ENCODE measurements at places on chromosomes 6 and 20. TPM values are rescaled to one million over a fixed set of nuclear protein-coding genes. Genes with fewer than 3 reads are reported as not detected.

DNA sequence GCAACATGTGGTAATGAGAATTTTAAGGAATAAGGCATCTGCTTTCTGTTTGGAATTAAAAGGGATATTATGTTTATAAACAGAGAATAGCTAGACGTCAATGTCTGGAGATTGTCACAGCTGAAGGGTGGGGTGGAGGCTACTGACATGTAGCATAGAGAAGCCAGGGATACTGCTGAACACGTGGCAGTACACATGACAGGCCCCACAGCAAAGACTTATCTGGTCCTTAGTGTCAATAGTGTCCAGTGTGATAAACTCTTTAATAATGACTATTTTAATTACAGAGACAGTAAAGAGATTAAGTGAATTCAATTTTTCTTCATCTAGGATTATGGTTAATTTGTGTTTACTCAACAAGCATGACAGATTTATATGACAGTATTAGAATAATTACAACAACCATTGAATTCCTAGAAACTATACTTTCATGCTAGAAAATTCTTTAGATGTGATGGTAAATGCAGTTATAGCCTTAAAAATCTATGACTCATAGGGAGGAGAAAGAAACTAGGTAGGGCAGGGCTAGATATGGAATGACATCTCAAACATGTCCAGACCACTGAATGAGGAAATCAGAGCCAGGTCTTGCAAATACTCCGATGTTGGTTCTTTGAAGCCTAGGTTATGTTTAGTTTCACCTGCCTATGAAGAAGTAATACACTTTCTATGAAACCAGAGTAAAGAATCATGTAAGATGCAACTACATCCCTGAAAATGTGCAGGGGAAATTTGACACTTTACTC, 399.5 kb downstream of the PHF3 start:
- no peak for DNase-seq

- no peak for DNase-seq
Observed at GRCh38 chr6:75345413-75345812, 60.8 kb upstream of the TMEM30A start.

- DNase-seq: no peak
Observed at GRCh38 chr6:118859517-118860064, 34.4 kb upstream of the ASF1A start.

- no peak for DNase-seq
Observed at GRCh38 chr6:142914937-142915697, 29.9 kb downstream of the HIVEP2 start.

GRCh38 chr20:63890201-63890576, 4.7 kb upstream of the DNAJC5 start:
- DNase-seq: no peak

DNA sequence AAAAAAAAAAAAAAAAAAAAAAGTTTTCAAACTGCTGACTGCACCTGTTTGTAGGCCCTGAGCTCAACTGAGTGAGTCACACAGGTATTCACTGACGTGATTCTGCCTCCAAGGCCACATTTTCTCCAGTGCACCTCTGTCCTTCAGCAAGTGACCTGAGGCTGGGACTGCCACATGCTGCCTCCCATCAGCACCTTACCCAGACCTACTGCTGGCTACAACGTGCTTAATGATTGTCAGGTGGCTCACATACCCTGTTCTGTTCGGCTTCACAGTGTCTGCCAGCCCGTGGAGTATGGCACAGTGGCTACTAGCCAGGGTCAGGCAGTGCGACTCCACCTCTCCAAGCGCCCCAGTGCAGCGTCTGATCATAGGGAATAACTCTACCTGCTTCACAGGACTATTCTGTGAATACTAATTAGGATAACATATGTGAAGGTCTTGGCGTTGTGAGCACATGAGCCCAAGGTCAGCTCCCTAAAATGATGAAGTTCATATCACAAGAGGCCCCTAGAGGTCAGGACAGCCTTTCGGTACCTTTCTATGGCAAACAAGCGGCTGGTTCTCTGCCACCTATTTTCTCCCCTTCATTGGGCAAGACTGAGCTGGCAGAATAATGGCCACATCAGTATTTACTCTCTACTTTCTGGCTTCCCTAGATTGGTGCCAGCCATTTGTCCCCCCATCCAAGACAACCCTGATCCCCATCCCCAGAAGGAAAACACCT, 28.1 kb downstream of the RIPOR3 start:
- DNase-seq: no peak

- DNase-seq: no peak
Observed at GRCh38 chr20:37315021-37315451, 25.6 kb downstream of the MANBAL start.

DNA sequence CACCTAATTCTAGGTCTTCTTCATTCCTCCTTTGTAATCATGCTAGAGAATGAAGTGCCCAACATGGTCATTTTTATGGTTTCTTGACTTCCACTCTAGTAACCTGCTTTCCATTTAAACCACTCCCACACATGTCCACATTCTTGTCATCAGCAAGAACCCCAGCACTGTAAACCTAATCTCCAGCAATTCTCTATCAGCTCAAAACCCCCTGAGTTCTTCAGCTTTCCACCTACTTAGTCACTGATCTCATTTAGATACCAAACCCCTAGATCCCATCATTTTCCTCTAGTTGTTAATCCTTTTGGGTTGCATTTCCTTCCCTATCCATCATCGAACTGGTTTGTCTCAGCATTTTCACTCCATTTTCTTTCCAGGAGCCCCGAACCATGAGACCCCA, 49.7 kb downstream of the GOPC start:
- no peak for DNase-seq

GRCh38 chr6:35473850-35474130, 5.6 kb downstream of the RPL10A start:
- no peak for DNase-seq

Gene ZNF334
- 0.73 TPM for total RNA-seq

Gene PDYN
- not detected for total RNA-seq

Gene MUC22
- not detected for total RNA-seq

Gene PROKR2
- not detected for total RNA-seq

Gene CST7
- total RNA-seq: not detected

Data from glomerular endothelial cell (primary cell).